ENCODE measurements at places on chromosomes 3 and 15.
A peak's percentile ranks its signal among the peaks of the same experiment; 100 is the strongest.

DNA sequence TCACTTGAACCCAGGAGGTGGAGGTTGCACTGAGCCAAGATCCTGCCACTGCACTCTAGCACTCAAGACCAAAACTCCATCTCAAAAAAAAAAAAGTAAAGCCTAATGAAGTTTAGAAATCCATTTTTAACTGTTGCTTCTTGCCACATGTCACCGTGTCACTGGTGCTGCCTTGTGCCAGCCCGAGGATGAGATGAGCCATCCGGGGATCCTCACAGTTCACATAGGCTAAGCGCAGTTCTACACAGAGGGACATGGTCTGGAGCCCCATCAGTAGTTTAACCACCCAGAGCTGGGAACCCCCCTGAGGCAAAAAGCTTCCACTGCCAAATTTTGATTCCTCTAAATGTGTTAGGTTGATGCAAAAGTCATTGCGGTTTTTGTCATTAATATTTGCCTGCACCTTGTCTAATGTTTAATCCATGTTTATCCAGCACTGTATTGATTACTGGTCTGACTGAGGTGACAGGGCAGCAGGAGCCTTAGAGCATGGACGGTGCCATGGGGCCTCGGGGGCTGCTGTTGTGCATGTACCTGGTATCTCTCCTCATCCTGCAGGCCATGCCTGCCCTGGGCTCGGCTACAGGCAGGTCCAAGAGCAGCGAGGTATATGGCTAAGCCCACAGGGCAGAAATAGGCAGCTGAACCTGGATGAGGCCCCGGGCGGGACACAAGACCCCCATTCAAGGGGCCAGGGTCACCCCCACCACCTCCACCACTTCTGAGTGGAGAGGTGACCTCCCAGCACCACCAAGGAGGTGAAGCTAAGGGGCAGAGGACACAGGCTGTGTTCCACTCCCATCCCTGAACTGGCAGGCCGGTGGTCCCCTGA is at the start of gene ITIH1:
Gene ITIH1 (plus strand): TSS at position 473 of the 832 bp plus-strand sequence. CDS start 17 bp downstream, at position 490.
- DNase-seq = no peak

- no peak for DNase-seq
Observed at GRCh38 chr15:31455499-31455898, 128.9 kb downstream of the KLF13 start.

GRCh38 chr3:61894988-61895935 is 333.9 kb downstream of the PTPRG start:
- DNase-seq = peak; percentile 83

- peak; percentile 49 for DNase-seq
Observed at GRCh38 chr3:194250098-194251002, 100.8 kb downstream of the CPN2 start.

GRCh38 chr3:52721002-52721729 is 15.3 kb downstream of the SPCS1 start:
- DNase-seq = no peak

- no peak for DNase-seq
Observed at GRCh38 chr3:42755681-42756578, 17.1 kb downstream of the CCDC13 start.

DNA sequence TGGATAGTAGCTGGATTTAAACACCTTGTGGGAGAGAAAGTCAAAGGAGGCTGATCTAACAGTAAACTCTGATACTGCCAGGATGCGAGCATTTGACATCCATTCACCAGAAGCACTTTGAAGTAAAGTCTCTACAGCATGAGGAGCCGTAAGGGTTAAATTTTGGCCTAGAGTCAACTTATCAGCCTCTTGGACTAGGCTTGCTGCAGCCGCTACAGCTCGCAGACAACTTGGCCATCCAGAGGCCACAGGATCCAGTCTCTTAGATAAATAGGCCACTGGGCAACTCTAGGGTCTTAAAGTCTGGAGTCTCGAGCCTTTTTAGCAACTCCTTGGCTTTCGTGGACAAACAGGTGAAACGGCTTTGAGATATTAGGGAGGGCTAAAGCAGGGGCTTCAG is 61.4 kb downstream of the PLSCR2 start:
- DNase-seq = no peak
